T-helper 1 cell (primary cell): ENCODE measurements at places on chromosomes 5 and 9.

- DNase-seq: peak; percentile 32
Measured at GRCh38 chr5:134079748-134080581, 34.5 kb upstream of the TCF7 start.

DNA sequence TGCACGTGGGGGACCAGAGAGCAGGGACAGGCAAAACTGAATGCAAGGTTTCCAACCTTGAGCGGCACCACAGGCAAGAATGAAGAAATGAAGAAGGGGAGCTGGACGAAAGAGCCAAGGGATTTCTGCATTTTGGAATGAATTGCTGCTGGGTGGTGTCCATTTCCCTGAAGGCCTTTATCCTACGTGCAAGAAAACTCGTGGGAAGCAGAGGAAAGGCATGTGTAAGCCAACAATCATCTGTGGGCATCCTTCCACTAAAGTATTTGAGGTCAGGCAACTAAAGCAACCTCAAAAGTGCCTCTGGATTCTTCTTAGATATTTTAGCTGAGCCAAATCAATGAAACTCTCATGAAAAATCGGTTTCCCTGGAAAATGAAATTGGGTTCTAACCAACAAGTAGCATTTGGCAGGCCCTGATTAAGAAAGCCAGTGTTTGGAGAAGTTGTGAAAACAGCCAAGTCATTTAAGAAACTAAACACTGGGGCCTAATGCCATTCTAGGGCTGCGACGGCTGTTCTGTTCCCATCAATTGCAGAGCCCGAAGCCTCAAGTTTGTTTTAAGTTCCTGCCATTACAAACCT lies 4.7 kb upstream of the TGFBI start:
- no peak for DNase-seq

DNA sequence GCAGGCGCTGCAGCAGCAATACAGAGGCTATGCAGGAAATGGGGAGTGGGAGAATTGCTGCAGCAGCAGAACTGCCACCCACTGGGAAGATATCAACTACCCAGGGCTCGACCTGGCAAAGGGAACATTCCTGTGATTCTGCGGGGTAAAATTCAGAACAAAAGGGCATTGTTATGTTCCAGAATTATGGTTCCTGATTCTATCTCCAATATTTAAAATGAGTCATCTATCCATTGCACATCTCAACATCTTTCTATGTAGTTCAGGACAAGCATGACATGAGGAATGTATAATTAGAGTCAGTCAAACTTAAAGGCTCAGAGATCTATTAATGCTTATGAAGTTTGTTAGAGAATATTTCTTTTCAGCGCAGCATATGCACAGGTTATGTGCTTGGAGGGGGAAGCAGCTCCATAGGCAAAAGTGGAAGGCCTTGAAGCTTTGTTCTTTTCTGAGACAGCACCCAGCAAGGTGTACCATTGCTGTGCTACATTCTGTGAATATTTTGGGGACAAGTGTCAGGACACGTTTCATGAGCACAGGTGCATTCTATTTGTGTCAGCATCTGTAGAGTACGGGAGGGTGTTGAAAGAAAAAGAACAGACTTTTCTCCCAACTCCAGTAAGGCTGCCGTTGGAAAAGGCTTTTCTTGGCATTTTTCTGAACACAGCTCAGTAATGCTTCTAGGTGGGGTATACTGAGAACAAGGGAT lies 395.6 kb upstream of the MPDZ start:
- no peak for DNase-seq

- DNase-seq: no peak
Measured at GRCh38 chr5:93421468-93421867, 159.6 kb downstream of the NR2F1-AS1 start.

GRCh38 chr5:173923218-173924095 lies 35.3 kb downstream of the CPEB4 start:
- no peak for DNase-seq

DNA sequence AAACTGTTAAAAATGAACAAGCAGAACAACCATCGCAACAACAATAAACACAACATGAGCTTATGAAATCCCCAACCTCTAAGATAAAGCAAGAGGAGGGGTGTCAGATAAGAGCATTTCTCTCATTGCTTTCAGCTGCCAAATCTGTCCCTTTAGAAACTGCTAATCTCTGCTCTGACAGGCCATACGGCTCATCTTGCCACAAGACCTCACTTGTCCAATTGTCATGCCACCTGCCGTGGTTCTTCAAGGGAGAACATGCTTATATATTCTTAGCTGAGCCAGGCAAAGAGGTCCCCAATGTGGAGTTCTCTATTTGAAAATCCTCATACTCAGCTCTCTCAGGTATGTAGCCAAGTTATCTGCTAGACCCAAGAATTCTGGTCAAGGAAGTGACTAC lies 405.0 kb upstream of the TNC start:
- DNase-seq: no peak

- no peak for DNase-seq
Measured at GRCh38 chr5:179438461-179438860, 93.2 kb upstream of the ADAMTS2 start.

DNA sequence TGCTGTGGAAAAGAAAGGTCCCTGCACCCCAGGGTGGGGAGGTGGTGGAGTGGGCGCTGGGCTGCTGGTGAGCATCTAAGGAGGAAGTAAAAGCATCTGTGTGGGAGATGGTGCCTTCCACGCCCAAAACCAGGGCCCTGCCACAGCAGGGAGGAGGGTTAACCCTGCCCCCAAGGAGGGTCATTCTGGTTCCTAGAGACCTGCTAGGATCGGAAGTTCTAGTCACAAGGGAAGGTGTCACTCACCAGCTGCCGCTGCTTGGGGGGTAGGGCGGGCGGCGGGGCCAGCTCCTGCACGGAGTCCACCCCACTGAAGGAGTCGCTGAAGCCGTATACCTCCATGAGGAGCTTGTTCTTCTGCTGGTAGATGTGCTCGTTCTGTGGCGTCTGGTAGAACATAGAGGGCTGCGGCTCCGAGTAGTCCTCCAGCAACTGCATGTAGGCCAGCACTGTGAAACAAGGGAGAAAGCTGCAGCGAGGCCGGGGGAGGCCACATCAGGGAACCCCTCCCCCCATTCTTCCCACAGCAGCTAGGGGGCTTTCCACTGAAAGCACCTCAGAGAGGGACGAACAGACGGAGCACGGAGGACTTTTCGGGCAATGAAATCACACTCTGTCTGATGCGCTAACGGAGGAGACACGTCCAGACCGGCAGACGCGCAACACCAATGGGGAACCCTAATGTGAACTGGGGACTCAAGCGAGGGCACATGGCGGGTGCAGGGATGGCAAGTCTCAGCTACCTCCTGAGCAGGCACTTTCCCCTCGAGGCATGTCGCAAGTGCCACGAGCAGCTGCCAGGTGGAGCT lies 76.4 kb downstream of the PRRT1B start:
- DNase-seq: no peak

DNA sequence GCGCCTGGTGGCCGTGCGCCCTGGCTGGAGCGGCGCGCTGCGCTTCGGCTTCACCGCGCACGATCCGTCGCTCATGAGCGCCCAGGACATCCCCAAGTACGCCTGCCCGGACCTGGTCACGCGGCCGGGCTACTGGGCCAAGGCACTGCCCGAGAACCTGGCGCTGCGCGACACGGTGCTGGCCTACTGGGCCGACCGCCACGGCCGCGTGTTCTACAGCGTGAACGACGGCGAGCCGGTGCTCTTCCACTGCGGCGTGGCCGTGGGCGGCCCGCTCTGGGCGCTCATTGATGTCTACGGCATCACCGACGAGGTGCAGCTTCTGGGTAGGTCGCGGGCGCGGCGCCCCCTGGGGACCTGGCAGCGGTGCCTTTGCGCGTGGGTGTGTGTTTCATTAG lies 28.9 kb downstream of the NEURL1B start:
- no peak for DNase-seq

DNA sequence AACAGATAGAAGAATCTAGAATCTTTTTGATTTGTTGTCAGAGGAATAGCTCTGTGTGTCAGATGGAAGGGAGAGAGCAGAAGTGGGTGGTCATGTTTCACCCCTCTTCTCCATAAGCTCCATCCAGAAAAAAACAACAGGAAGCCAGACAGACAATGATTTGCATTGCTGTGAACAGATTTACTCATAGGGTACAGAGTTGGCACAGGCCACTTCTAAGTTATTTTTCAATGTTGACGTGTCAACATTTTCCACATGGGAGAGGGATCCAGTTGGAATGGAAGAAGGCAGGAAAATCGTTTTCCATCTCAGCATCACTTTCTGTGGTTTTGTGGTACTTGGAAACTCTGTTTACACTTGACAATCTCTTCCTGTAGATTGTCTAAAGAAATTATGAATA lies 86.7 kb downstream of the INSYN2B start:
- DNase-seq: no peak

DNA sequence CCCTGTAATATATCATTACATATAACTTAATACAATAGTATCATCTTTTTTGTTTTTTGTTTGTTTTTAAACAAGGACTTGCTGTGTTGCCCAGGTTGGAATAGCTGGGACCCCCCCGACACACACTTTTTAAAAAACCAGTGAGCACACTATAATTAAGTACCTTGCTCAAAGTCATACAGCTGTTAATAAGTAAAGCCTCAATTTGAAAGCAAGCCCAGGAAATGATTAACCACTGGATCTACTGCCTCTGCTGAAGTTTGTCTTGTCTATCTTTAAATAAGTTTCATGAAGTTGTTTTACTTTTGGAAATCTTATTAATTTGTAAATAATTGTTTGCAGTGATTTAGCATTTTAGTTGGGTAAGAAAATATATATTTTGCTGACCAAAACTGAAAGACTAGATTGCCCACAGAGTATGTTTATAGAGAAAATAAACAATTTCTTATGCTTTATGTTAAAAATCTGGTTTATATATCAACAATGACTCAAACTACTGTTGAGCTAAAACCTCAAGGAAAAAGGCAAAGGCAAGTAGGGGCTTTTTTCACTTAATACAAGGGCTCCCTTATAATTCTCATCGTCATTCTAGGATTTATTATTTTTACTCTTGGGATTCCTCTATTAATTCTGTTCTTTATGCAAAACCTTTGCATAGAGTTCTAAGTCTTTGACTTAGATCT lies 5.8 kb upstream of the CARNMT1 start:
- no peak for DNase-seq

DNA sequence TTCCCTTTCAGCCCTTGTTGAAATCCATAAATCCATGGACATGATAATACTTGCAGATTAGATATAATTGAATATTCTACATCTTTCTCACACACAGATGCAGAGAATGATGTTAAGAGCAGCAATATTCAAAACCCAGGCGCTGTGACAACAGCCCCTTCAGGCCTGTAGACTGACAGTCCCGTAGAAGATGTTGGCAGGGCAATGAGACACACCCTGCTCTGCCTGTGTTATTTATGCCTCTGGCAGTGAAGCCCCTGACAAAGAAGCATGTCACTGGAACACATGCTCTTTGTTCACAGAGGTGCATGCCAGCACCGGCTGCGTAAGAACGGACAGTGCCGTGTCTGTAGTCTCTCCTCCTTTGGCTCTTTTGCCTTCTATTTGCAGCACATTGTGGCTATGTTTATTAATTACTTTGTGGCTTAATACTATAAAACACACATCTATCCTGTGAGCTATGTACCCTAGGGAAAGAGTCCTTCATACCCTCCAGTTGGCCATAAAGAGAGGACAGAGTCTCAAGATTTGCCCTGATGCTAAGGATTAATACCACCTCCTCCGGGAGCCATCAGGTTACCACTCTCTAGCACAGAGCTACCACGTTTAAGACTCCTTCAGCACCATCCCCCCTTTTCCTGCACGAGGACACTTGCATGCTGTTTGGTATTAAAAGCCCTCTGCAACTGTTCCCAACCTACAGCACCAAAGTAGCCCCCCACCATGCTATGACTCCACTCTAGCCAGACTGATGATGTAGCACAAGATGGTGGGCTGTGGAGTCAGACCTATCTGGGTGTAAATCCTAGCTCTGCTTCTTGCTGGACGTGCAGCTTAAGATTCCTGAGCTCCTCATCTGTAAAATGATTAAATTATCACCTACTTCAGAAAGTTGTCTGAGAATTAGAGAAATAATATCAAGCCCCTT lies 2.0 kb upstream of the ANP32B start:
- DNase-seq: no peak

DNA sequence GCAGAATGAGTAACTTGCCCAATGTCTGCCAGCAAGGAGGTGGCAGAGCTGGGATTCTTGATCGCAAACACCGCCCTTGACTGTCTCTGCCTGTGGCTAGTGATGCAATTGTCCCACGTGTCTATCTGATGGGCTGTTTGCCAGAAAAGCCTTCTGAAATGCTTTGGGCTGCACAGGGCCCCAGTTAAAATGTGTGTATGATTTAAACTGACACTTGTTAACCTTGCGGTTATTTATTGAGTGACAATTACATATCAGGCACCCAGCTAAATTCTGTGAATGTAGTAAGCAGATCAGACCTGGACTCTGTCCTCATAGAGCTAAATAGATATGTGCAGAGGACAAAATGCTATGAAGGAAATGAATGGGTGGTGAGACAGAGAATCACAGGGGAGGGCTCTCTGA lies 11.6 kb upstream of the IL12B start:
- DNase-seq: peak; percentile 48

GRCh38 chr5:114448481-114448880 lies 86.6 kb downstream of the KCNN2 start:
- DNase-seq: no peak

DNA sequence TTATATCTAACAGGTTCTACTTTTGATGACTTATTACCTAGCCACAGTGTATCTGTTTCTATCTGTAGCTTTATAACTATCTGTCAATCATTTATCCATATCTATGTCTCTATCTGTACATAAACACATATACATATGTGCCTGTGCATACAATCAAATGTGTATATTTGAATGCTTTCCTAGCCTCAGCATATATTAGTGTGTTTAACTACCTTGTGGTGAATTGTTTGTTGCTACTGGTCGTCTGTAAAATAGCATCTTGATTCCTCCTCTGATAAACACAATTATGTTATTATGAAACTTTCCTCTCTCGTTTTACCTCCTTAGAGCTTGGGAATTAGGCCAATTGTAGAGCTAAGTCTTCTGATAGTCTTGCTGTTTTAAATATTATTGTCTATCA lies 44.4 kb downstream of the PARP8 start:
- no peak for DNase-seq

DNA sequence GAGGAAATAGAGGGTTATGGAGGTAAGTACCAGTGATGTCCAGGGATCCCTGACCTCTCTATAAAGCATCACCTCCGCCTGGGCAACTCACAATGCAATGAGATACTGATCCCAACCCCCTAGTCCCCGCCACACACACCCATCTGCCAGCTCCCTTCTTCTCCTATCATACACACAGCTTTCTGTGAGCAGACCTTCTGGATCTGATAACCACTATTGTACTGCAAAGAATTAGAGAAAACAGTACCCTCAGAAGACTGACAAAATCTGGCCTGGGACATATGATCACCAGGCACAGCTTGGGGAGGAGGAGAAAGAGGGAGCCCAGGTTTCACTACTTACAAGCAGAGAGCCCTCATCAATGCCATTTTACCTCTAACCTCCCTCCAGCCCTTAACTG lies 249.0 kb downstream of the SEC61B start:
- no peak for DNase-seq

GRCh38 chr5:141326088-141326854 lies 4.0 kb upstream of the PCDHGA1 start:
- peak; percentile 59 for DNase-seq

DNA sequence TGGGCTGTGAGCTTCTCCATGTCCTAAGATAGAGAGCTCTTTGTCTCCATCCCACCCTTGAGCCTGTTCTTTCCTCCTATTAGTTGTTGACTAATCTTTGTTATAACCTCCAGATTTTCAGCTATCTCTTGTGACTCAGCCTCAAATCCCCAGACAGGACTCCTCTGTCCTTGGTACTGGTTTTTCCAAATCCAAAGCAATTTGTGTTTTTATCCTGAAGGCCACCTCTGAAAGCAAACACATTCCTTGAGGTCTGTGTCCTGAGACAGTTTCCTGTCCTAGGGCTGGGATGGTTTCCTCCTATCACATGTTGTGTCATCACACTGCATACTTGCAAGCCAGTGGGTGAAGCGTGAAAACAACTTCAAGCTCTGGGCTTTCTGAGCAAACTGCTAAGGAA lies 8.5 kb downstream of the TNC start:
- DNase-seq: no peak
